ENCODE measurements at places on chromosomes 3 and 15.

DNA sequence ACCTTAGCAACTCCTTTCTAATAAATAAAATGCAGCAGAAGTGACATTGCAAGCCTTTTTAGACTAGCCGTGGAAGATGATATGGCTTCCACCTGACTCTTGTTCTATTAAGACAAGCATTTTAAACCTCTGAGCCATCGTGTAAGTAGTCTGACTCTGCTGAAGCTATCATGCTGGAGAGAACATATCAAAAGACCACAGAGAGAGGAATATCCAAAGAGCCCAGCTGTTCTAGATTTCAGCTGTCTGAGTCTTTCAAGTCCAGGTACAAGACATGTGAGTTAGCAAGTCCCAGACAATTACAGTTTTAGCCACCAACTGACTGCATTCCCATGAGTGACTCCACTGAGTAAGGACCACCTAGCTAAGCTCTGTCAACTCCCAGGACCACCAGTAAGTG lies 517.0 kb upstream of the NAALADL2 start:
- ATAC-seq, result no peak

GRCh38 chr3:183244219-183244618 lies 8.8 kb upstream of the B3GNT5 start:
- no peak for ATAC-seq

DNA sequence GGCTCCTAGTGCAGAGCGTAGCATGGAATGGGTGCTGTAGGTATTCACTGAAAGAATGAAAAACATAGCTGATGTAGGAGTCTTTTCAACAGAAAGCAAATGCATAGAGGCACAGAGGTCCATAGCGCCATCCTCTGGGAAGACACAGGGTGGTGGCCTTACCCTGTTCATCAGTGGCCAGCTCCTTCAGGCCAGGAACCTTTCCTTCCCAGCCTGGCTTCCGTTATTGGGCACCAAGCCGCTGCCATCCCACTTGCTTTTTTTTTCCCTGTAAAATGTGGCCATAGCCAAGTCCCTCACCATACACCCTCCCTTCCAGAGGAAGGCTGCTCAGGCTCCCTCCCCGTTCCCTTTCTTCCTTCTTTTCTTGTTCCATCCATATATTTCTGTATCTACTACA lies 118.1 kb downstream of the ZNF621 start:
- no peak for ATAC-seq

GRCh38 chr3:112043621-112044201 lies 9.2 kb downstream of the TMPRSS7 start:
- ATAC-seq, result peak; percentile 88

DNA sequence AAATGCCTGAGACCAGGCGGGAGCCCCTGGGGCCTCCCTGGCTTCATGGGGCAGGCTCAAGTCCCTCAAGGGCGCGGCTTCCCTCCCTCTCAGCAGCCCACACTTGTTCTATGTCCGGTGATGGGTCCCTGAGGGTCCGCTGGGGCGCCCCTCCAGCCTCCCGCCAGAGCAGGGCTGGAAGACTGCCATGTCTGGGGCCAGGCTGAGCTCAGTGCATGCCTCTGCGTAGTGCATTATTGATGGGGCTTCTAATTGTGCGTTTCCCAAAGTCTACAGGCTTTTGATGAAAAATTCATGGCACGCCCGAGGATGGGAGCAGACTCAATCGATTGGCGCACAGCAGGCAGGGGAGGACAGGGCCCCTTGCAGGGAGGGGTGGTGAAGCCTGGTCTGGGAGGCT lies 51.3 kb downstream of the CYP11A1 start:
- no peak for ATAC-seq

DNA sequence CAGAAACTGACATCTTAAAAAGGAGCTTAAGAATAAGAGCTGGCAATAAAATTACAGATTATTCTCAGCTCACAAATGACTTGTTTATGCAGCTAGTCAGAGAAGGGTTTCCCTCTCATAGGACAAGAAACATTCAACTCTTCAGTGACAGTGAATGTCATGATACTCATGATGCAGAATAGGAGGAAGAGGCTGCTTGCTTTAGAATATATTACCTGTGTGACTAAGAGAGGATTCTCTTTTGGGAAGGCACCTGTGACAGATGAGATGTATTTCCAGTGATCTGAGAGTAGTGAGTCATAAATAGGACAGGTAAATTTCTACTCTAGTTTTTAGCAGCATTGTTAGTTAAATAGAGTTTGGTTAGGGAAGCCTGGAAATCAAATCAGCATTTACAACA lies 39.9 kb downstream of the RASA2 start:
- peak; percentile 52 for ATAC-seq

Measured in activated CD4-positive, CD25-positive, alpha-beta regulatory T cell treated with anti-CD3 and anti-CD28 coated beads, Interleukin-2, amount 50 U/mL, for 24 hours (primary cell).